ENCODE measurements at places on chromosomes 7 and 10. TPM values are rescaled to one million over a fixed set of nuclear protein-coding genes. Genes with fewer than 3 reads are reported as not detected.

Gene PRLHR
- 1.1 TPM for polyA plus RNA-seq

Gene ACSL5
- 361 TPM for polyA plus RNA-seq

Gene ADAMTS14
- polyA plus RNA-seq, result 7.2 TPM

Gene LDB3
- polyA plus RNA-seq, result 4.0 TPM

Gene MRC1
- 12.2 TPM for polyA plus RNA-seq

Gene ZCCHC24
- polyA plus RNA-seq, result 23.8 TPM

Gene GFRA1
- polyA plus RNA-seq, result 17.4 TPM

Gene SEM1
- polyA plus RNA-seq, result 202 TPM

Gene SPDYE8
- 0.27 TPM for polyA plus RNA-seq

Gene UBTD1
- polyA plus RNA-seq, result 4.1 TPM

Gene CYP26A1
- polyA plus RNA-seq, result 0.09 TPM

Gene GHRHR
- not detected for polyA plus RNA-seq

Gene CXCL12
- polyA plus RNA-seq, result 46.6 TPM

Gene SLC35B4
- polyA plus RNA-seq, result 10.5 TPM

Gene PTPRZ1
- polyA plus RNA-seq, result 20.6 TPM

Gene RADIL
- polyA plus RNA-seq, result 2.1 TPM

Gene RNF148
- polyA plus RNA-seq, result 0.12 TPM

Gene STEAP4
- 0.30 TPM for polyA plus RNA-seq

Gene SUFU
- 12.9 TPM for polyA plus RNA-seq

Gene GBX1
- polyA plus RNA-seq, result 0.07 TPM

Gene NPFFR1
- 0.31 TPM for polyA plus RNA-seq

Gene OPN1SW
- 0.18 TPM for polyA plus RNA-seq

Gene GCK
- 2.3 TPM for polyA plus RNA-seq

Gene AOAH
- 17.8 TPM for polyA plus RNA-seq

Gene EXOC4
- polyA plus RNA-seq, result 45.4 TPM

Gene INMT
- polyA plus RNA-seq, result 10.1 TPM

Gene ANXA8
- 18.2 TPM for polyA plus RNA-seq

Gene TRIL
- polyA plus RNA-seq, result 6.3 TPM

Gene INSYN2A
- 0.57 TPM for polyA plus RNA-seq

Gene CAV2
- polyA plus RNA-seq, result 50.1 TPM

Gene SH2B2
- 1.6 TPM for polyA plus RNA-seq
